ENCODE measurements at places on chromosomes 16 and 17.
A peak's percentile ranks its signal among the peaks of the same experiment; 100 is the strongest.

DNA sequence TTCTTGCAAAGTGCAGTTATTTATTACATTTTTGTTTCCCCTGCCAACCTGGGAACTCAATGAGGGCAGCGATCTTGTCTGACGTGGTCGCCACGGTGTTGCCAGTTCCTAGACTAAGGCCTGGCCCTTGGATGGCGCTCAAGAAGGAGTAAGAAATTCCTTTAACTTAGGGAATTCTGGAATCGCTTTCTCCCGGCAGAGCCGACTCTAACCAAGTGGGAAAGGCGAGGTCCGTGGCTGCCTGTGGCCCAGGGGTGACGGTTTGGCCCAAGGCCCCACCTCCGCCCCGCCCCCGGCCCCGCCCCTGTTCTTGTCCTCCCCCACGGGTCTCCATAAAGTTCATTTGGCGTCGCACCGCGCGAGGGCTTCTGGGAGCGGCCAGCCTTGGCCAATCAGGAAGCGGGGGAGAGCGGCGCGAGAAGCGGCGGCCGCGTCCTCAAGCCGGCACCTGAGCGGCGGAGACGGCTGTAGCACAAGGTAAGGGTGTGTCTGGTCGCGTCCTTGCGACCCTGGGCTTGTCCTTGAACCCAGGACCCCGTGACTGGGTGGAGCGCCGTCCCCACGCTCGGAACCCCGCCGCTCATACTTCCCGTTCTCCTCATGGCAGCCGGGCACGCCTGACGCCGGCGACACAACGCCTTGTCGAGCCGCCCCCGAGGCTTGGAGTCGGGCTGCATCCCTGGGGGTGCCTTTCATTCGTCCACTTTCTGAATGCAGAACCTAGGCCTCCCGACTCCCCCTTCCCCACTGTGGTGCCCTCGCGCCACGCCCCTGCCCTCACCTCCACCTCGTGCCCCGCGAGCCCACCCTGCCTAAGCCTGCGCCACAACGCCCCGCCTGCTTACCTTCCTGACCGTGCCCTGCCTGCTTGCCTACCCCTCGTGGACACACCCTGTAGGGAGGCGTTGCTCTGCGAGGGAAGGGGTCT, at the start of gene NUP93:
TSS of gene NUP93 (plus strand) at position 395 of the 928 bp plus-strand sequence. CDS start 18,119 bp downstream, outside the sequence.
- DNase-seq: peak; percentile 86

DNA sequence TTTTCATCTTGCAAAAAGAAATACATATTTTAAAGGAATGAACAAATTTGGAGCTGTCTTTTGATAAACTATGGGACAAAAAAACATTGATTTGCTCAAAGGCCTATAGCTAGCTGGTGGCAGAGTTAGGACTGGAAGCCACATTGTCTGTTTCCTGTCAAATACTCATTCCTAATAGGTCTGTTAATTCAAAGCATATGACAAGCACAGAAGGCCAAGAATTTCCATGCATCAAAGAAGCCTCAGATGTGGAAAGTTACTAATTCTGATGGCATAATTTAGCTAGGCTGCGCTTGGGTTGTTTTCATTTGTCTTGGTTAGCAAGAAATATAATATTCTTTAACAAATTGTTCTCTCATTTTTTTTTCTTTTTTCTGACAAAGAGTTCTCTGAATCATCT, 98.0 kb downstream of the CDK5R1 start:
- DNase-seq: no peak

GRCh38 chr16:58418601-58419000, 26.3 kb downstream of the GINS3 start:
- no peak for DNase-seq

- DNase-seq: no peak
These were observed 608 bp upstream of the COX10 start for GRCh38 chr17:14068542-14069250.

DNA sequence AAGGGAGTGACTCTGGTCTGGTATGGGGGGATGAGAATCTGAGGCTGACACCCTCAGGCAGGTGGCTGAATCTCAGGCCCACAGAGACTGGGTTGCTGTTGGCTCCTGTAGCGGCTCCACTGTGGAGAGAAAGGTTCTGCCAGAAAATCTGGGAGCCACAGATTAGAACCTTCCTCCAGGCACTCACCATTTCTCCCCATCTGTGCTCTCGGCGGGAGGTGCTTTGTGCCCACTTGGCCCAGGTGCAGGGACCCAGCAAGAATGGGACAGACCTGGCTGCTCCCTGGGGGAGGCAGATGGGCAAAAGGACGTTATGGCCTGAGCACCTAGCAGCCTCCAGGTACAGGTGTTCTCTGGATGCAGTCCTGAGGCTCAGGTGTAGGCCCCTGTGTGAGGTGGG, 20.1 kb downstream of the RAB11FIP3 start:
- no peak for DNase-seq

GRCh38 chr16:70691223-70692129, 5.6 kb upstream of the MTSS2 start:
- no peak for DNase-seq

DNA sequence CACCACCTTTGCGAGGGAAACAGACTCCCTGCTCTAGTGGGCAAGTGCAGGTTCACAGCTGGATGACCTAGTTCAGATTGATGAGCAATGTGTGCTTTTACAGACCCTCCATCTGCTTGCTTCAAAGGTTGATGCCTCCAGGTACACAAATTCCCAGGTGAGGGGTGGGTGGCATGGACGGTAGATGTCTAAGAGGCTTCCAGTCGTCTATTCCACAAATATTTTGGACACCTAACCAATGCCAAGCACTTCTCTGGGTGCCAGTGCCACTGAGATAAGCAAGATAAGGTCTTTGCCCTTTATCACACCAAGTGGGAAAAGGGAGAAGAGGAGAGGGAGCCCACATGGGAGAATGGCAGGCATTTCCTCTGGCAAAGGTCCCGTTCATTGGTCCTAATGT, 316.6 kb upstream of the CDH5 start:
- DNase-seq: no peak

DNA sequence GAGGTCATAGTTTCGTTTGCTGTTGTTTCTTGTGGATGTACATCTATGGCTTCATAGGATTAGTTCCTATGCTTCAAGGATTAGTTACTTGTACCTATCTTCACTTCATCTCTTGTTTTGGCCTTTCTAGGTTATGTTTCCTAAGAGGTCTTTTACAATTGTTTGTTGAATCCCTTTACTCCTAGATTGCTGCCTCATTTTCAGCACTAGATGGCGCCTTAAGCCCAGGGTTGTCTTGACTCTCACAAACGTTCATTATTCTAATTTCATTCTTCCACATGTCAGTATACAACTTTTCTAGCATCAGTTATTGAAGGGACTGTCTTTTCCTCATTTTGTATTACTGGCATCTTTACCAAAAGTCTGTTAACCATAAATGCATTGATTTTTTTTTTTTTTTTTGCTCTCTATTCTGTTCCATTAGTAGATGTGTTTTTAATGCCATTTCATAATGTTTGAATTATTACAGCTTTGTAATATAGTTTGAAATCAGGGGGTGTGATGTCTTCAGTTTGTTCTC, 45.0 kb upstream of the NACA2 start:
- DNase-seq: peak; percentile 61

DNA sequence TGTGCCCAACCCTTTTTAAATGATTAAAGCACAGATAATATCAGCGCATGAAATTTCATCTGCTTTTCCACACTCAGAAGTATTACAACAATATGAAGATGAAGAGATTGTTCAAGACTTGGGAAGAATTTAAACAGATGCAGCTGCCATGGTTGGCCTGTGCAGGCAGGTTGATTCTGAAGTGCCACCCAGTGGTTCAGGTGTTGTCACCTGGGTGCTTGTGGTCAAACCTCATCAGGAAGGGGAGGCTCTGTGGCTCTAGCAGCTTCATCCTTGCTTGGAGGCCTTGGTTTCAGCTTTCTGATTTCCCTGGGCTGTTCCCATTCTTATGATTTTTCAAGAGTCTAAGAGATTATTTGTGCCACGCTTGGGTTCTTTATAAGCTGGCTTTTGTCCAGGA, 22.2 kb upstream of the CLEC18C start:
- DNase-seq: no peak

DNA sequence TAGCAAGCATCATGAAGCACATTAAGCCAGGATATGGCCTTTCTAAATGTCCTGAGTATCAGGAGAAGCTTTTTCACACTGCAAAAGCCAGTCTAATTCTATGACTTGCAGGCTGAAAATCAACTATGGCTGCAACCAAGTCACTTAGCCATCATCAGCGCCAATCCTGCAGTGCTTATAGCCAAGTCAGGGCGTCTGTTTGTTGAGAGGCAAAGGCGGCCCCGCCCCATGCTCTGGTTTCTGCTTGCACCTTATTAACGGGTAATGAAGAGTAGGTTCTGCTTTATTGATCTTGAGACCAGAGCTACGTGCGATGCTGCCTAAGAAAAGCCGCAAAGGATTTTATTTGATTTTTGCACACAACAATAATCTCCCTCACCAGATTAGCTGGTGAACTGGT, 88.4 kb downstream of the CDH13 start:
- no peak for DNase-seq

- no peak for DNase-seq
These were observed 64.7 kb downstream of the KLHDC4 start for GRCh38 chr16:87701078-87701460.

DNA sequence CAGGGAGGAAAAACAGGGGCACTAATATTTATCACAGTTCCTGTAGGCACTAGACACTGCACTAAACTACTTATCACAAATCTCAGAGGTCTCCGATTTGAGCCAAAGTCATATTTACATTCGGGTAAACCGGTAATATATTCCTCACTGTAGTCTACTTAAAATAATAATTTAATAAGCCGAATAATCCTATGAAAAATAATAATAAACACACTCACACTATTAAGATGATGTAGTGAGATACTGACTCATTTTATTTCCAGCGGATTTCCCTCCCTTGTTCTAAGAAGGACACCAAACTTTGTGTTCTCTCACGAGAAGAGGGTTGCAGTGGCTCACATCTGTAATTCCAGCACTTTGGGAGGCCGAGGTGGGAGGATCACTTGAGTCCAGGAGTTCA, 36.6 kb upstream of the TNRC6A start:
- DNase-seq: no peak

DNA sequence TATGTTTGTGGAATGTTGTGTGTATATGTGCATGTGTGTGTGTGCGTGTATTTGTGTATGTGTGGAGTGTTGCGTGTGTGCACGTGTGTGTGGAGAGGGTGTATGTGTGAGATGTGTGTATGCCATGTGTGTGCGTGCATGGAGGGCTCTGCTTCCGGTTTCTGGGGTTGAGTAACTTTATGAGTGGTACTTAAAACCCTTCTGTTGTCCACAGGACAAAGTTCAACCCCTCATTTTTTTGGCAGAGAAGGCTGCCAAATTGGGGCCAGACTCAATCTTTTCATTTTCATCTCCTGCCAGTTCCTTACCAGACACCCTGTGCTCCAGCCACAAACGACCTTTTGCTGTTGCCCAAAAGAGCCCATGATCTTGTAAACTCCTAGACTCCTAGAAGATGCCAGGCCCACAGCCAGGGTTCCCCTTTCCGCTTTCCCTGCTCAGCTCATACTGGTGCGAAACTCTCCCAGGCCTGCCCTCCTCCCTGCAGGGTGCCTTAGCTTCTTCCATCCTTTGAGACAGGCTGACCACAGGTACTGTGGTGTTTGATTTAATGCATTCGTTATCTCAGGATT, 100.2 kb downstream of the CMIP start:
- DNase-seq: peak; percentile 50

DNA sequence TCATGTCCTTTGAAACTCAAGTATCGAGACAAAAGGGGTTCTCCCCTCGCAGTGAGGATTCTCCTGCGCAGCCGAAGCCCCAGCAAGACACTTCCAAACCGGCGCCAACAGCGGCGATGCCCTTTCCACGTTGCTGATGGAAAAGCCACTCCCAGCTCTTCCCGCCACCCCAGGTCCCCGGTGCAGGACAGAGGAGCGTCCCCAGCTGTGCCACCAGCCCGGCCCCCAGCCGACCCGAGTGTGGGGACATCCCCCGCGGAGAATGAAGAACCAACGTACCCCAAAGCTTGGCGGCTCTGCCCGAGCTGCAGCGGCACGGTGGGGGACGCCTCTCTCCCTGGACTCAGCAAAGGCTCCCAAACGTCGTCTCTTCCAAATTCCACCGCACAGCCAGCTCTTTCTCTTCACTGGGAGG, 573 bp downstream of the CHST6 start:
- DNase-seq: no peak

DNA sequence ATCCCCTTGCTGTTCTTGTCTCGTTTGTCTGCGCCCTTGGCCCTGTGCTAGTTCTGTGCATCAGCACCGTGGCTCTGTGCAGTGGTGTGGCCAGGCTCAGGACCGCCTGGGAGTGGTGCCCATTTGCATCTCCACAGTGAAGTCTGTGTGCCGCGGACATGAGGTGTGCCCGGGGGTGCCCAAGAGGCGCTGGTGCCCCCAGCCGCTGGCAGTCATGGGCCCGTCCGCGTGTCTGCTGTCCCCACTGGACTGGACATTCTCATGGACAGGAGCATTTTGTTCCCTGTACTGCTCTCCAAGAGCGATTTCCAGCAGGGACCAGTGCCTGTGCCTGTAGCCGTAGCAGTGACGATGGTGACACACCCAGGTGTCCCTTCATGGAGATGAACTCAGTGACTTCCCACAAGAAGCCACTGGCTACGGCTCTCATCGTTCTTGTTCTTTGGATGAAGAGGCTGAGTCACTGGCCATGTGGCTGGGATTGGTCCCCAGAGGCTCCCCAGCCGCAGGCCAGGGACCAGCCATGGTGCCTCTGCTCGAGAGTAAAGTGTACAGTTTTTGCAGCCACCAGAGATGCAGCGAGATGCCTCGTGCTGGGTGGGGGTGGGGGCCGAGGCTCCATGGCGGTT, 13.0 kb upstream of the MC1R start:
- no peak for DNase-seq

DNA sequence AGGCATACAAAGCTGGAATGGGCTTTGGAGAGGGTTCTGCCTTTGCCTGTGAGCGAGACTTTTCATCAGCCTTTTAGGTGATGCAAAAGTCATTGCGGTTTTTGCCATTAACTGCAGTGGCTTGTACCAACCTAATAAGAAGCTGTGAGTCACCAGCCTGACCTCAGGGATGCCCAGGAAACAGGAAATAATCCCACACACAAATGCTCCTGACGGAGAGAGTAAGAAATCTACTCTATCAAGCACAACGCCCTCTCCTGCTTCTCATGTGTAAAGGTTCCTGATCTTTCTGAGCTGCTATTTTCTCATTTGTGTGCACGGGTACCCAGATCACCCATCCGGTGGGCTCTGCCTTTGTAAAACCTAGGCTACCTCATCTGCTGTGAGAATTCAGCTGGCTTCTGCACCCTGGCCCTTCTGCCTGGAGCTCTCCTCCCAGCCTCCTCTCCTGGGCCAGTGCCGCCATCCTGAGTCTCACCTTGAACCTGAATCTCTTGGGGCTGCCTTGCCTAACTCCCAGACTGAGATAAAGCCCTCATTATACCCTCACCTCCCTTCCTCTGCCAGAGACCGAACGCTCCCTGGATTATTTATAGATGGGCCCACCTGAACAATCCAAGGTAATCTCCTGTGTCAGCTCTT, 299.7 kb downstream of the C16orf95 start:
- DNase-seq: no peak

DNA sequence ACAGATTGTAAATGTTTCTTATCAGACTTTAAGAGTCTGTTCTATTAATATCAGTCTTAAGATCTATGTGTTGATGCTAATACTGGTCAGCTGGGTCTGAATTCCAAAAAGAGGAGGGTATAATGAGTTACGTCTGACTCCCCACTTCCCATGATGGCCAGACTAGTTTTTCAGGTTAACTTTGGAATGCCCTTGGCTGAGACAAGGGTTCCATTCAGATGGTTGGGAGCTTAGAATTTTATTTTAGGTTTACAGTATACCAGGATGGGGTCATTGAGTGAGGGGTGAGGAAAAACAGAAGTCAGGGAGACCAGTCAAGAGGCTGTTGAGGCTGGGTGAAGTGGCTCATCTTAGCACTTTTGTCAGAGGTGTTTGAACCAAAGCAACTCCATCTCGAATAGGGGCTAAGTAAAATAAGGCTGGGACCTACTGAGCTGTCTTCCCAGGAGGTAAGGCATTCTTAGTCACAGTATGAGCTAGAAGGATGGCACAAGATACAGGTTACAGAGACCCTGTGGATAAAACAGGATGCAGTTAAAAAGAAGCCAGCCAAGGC, 2.9 kb upstream of the TMEM231 start:
- no peak for DNase-seq
